Cerebellar cortex (tissue), 1 donor: ENCODE measurements at places on chromosomes 3 and 15.

- DNase-seq: no peak
Measured at GRCh38 chr3:195266428-195266827, 4.5 kb downstream of the XXYLT1 start.

- DNase-seq: no peak
Measured at GRCh38 chr3:56522374-56522773, 34.6 kb upstream of the CCDC66 start.

- DNase-seq: no peak
Measured at GRCh38 chr3:42339321-42339720, 71.1 kb downstream of the LYZL4 start.

DNA sequence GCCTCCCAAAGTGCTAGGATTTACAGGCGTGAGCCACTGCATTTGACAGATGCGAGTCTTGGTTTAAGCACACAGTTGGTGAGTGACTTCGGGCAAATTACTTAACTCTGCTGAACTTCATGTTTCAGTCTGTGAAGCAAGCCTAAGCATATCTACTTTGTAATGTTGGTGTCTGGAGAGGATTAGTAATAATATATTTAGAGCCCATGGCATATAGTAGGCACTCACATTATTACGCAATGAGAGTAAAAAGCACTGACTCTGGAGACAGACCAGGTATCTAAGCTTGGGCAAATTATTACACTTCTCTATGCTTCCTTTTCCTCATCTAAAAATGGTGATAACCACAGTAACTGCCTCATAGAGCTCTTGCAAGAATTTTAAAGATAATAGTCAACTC, 208.7 kb upstream of the P2RY1 start:
- no peak for DNase-seq

DNA sequence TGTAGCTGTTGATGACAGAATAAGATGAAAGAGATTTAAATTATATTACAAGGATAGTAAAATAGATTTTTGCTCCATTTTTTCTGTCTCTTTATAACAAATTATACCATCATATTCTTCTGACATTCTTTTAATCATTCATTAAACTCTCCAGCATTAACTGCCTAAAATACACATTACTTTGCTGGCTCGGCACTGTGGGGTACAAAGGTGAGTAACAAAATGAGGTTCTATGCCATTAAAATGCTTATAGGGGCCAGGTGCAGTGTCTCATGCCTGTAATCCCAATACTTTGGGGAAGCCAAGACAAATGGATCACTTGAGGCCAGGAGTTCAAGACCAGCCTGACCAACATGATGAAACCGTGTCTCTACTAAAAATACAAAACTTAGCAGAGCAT, 81.5 kb downstream of the ULK4 start:
- no peak for DNase-seq

- no peak for DNase-seq
Measured at GRCh38 chr3:15159501-15160136, 46.4 kb upstream of the CAPN7 start.

DNA sequence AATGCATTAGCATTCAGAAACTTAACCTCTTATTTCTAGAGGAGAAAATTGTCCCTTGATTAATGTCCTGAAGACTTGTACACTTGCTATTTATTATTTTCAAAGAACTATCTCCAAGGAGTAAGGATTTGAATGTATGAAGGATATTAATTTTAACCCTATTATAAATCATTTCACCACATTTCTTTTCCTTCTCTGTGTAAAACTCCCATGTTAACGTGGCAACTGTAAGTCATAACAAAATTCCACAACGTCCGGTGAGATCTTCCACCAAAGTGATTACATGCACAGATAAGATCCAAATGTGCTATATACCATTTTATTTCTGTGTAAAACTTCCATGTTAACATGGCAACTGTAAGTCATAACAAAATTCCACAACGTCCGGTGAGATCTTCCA, 229.1 kb upstream of the ARHGEF26 start:
- no peak for DNase-seq

DNA sequence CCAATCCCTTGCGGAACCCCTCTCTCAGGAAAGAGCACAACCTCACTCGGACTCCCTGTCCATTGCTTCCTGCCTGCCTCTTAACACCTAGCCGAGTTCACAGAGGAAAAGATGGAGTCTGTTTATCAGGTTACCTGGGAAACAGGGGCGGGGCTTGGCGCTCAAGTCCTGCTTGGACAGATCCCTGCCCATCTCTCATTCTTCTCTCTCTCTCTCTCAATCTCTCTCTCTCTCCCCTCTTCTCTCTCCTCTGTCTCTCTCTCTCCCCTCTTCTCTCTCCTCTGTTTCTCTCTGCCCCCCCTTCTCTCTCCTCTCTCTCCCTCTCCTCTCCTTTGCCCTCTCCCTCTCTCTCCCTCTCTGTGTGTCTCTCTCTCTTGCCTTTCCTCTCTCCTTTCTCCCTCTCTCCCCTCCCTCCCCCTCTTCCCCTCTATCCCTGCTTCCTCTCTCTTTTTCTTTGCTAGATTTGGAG, at the start of gene EFHB:
Gene EFHB (minus strand): TSS at position 120 of the 469 bp plus-strand sequence. CDS start 199 bp downstream, outside the sequence.
- DNase-seq: no peak

- DNase-seq: no peak
Measured at GRCh38 chr3:12154151-12154550, 4.6 kb downstream of the TIMP4 start.

DNA sequence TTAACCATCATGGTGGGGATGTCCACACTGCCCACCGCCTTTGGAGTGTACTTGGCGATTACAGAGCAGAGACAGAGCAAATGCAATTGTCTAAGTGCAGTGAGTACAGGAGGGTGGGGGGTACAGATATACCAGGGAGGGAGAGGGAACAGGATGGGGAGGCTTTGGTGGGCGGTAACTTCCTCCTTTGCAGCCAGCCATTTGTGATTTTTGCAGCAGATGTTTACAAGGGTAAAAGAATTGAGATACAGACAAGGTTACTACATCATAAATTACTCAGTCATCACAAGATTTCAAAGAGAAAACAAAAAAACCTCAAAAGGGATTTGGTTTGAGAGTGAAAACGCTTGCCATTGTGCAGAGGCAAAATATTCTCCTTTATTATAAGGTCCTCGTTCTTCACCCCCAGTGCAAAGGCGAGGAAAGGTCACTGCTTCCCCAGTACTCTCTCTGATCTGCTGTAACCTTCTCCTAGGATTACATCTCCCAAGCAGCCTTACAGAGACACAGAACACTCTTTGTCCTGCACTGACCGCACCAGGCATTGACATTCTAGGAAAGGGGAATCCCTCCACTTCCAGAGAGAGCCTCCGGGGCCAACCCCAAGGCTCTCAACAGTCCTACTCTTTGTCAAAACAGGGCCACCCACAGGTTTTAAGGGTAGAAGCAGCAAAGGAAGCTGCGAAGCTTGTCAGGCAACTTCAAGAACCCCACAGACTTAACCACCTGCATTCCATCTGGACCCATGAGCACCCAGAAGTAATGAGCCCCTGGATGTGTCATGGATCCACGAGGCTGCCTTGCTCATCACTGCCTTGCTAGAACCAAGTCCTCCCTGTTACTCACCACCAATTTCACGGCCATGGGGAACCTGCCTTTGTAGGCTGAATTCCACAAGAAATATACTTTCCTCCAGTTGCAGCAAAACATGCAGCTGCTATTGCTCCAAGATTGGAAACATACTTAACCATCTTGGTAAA, 117.3 kb downstream of the ADAMTS17 start:
- no peak for DNase-seq

- DNase-seq: no peak
Measured at GRCh38 chr15:65512807-65513416, 4.6 kb downstream of the DPP8 start.

- DNase-seq: no peak
Measured at GRCh38 chr3:184315871-184316661, 1.7 kb downstream of the EIF4G1 start.

DNA sequence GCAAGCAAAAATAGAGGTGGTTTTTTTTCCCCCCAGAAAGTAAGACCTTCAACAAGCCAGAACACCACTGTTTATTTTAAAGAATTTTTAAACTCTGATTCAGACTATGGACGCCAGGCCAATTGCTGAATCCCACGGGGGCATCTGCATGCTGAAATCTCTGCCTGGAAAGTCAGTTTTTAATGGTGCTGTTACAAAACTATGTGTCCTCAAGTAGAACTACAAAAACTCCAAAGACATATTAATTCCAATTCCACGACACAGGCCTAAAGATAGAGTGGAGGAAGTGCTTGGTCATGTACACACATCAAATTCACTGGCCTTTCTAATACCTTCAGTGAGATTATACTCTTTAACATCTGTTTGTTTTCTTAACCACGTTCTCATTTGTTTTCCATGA, 490.5 kb upstream of the NR2F2 start:
- no peak for DNase-seq

- no peak for DNase-seq
Measured at GRCh38 chr15:64429448-64429847, 30.9 kb upstream of the ZNF609 start.
